ENCODE measurements at places on chromosomes 11 and 22.

GRCh38 chr11:70557742-70558485 lies 159.6 kb downstream of the CTTN start:
- DNase-seq, result no peak

DNA sequence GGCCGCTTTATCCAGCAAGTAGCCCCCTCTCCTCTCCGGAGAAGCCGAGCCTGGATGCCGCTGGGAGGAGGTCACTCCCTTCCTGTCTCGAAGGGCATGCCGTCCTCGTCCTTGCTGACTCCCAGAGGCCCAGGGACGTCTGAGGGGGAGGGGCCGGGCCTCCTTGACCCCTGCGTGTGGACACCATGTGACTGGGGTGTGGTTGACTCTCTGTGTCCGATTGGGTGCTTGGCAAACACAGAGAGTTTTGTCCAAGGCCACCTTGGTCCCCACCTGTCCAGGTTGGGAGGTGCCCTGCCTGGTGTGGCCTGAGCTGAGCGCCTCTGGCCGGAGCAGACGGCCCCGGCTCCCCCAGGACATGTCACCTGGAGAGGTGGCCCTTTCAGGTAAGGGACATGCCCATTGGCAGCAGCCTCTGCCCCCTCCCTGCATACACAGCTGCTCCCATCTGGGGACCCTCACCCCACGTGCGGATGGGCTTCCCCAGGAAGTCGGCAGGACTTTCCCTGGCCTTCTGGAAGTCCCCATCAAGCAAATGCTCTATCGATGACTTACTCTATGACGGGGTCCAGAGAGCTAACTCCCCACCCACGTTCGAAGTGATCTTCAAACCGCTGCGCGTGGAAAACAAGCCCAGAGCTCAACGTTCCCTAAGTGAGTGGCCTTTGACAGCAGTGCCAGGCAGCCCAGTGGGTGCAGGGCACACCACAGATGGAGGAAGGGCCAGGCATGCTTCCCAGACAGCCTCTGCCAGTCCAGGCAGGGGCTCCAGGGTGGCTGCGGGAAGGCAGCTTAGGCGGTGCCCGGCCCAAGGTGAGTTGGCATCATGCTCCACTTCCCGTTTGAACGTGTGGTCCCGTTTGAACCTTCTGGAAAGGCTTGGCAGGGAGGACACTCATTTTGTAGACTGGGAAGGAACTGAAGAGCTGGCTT lies at the start of gene SMIM38:
Gene SMIM38 (plus strand): TSS at position 634 of the 933 bp plus-strand sequence. CDS start 1,912 bp downstream, outside the sequence.
- DNase-seq, result no peak

DNA sequence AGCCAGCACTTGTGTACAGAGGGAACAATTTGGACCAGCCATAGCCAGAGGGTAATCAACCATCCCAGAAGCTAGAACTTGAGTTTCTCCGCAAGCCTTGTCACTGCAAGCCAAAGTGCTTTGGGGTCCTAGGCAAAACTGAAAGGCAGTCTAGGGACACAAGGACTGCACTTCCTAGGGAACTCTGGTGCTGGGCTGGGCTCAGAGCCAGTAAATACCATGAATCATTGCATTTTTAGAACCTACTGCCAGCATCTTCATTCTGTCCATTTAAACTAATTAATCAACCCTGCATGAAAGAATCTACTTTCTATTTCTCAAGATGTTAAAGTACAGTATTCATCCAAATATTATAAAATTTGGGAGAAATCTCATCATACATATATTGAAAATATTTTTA lies 20.0 kb downstream of the PATE3 start:
- no peak for DNase-seq

DNA sequence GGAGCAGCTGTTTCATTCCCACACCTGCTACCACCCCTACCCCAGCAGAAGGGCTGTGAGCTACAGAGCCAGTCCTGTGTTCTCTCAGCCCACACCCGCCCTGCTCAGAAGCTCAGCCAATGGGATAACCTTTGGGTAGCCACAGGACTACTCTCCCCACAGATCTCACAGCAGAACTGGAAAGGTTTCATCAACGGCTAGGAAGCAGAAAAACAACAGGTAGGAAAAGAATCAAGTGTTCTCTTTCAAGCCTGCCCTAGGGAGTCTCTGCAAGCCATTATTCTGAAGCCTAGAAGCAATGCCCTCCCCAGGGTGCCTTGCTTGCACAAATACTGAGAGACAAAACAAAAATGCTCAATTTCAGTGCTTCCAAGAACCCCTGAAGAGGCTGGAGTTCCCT lies 77.2 kb downstream of the TMPRSS5 start:
- no peak for DNase-seq

DNA sequence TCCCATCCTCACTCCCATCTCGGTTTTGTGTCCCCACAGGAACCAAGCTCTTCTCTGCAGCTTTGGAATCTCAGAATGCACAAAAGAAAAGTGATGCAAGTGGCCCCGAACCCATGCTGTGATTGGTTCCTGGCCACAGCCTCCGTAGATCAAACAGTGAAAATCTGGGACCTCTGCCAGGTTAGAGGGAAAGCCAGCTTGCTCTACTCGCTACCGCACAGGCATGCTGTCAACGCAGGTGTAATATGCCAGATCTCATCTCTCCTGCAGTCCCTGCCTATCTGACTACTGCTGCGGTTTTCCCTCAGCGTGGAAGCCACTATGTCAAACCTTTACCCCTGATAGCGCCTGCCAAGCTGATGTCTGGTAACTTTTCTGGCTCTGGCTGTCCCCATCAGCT lies 200.5 kb upstream of the LRRC4C start:
- no peak for DNase-seq

GRCh38 chr22:26082866-26083265 lies 86.4 kb upstream of the SEZ6L start:
- no peak for DNase-seq

- DNase-seq, result no peak
These were observed 72.1 kb downstream of the CELSR1 start for GRCh38 chr22:46465345-46465720.

GRCh38 chr22:20392983-20393704 lies 807 bp upstream of the ZNF74 start:
- DNase-seq, result no peak

GRCh38 chr22:50724616-50725015 lies 13.4 kb upstream of the ACR start:
- DNase-seq, result no peak

DNA sequence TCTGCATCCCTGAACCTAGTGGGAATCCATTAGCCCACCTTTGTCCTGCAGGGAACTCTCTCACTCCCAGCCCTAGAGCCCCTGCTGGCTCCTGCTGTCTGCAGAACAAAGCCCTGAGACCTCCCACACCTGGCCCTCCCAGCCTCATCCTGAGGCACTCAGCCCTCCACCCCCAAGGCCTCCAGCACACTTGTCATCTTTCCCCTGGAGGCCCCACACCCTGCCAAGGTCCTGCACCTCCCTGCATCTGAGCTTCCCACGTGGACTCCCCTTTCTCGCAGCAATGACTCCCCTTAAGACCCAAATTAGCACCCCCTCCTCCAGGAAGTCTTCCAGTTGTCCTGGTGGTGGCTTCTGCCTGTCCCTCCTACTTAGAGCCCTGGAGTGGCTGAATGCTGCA lies 42.3 kb upstream of the LINC01488 start:
- DNase-seq, result no peak

DNA sequence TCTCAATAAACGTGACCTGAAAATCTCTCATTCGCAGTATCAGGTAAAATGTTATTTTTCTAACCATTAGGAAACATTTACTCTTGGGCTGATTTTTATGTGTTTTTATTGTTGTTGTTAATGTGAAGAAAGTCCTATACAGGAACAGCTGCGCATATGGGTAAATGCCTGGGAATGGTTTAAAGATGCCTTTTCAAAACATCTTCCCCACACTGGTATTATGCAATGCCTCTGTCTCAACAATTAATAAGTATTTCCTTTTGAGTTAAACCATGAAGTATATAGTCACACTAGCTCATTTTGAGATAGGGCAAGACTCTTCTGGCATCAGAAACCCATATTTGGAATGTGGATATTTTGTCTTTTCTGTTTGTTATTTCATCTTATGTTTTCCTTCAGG lies 13.7 kb upstream of the LIN7C start:
- DNase-seq, result no peak

Data from stimulated activated CD8-positive, alpha-beta memory T cell treated with anti-CD3 and anti-CD28 coated beads, Interleukin-4, amount 100 ng/mL, for 48 hours (primary cell).